ENCODE measurements at places on chromosomes 2 and 18.
A peak's percentile ranks its signal among the peaks of the same experiment; 100 is the strongest.

DNA sequence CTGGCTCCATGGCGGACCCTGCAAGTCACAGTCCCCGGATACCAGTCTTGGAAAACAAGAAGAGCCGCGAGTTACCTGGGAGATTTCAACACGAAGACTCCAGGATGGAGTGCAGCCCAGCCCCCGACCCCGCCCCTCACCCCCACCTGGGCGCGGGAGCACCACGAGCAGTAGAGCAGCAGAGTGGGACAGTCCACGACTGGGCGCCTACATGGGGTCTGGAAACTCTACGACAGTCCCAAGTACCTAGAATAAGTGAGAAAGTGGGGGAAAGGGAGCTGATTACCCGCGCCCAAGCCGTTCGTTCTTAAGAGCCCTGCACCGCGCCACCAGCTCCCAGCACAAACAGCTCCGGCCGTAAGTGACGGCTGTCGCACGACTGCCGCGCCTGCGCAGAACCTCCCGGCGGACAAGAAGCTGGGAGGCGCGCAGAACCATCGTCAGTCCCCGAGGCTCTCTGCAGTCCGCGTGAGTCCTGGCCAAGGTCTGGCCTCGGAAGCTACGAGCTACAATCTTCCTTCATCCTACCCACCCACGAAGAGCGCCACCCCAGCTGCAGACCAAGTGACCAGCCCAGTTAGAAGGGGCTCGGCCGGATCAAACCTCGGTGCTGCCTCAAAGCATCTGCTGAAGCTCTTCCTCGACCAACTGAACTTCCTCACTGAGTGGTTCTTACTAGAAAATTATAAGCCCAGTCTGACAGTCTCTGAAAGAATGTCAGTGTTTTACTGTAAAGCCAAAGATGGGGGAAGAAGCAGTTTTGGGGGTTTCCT, at the start of gene DPY30:
TSS of gene DPY30 (minus strand) at position 359 of the 773 bp plus-strand sequence. CDS start at position 10, 349 bp downstream.
- peak; percentile 89 for DNase-seq

DNA sequence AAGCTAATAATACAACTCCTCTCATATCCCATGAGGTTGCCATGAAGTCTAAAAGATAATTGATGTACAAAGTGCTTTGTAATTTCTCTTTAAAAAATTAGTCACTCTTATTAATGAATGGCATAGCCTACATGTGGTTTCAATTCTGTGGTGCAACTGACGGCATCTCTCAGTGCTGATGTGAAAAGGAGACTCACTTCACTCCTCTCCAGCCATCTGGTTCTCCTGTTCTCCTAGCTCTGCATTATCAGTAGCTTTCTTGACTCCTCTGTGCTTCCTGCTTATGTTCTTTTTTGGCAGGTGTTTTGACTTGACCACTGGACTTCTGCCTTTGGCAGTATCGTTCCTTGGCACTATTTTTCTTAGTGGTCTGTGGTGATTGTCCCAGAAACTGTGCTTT, 134.9 kb upstream of the ZFP36L2 start:
- no peak for DNase-seq

GRCh38 chr2:40450796-40451430, 977 bp downstream of the SLC8A1 start:
- DNase-seq = no peak

GRCh38 chr2:169038338-169038757, 7.2 kb upstream of the ABCB11 start:
- peak; percentile 65 for DNase-seq

DNA sequence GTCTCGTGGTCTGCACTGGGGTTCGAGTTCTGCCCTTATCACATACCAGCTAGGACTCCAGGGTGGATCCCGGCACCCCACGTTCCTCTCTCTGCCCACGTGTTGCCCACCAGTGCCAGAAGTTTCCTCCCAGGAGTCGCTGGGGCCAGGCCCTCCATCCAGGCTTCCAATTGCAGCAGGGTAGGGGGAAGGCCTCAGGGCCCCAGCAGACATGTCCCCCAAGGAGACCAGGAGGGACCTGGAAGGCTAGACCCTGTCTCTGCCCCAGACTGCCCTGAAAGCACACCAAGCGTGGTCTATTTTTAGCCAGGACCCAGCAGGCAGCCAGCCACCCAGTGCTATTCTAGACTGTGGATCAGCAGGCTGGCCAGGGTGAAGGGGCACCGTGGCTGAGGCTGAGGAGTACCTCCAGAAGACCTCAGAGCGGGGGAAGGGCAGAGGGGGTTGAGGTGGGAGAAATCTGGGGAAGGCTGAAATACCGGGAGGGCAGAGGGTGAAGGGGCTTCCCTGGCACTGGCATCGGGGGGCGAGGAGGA, 18.8 kb upstream of the TNS1 start:
- DNase-seq = no peak

DNA sequence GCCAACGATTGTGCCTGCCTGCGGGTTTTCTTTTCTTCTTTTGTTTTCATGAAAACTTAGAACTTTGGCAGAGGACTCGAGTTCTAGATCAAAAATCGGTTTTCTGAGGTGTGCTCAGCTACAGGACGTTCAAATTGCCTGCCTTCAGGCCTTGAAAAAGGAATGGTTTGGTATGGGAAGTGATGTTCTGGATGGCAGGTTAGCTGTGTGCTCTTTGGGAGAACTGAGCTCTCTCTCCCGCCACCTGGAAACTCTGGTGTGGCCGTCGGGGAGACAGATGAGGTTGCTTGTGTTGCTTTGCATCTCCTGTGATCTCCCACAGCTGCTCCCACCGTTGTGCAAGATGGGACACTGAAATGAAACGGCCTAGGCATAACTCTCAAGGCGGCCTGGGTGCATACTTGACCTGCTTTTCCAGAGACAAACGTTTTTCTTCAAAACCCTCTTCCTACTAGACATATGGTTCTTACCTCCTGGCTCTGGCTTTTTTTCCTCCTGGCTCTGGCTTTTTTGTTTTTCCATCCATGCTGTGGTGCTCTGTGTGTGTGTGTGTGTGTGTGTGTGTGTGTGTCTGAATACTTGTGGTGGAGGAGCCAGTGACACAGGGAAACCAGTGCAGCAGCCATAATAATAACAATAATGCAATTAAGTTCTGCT, 2.0 kb downstream of the FMNL2 start:
- DNase-seq = no peak

DNA sequence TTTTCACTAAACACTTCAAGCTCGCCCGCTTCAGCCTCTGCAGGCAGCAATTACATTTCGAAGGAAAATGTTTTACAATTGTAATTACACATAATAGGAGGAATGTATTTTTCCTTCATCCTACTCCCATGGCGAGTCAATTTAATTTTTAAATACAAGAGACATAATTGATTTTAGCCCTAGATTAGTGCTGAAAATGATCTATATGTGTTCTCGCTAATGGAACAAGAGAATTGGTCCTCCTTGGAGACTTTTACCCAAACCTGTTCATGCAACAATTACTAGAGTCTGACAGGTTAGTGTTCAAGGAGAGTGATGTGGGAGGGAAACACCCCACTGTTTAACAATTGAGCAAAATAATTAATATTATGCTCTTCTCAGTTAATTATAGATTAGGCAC, 509.4 kb upstream of the SETBP1 start:
- no peak for DNase-seq

GRCh38 chr2:222424729-222425671, 657 bp downstream of the SGPP2 start:
- DNase-seq = no peak

DNA sequence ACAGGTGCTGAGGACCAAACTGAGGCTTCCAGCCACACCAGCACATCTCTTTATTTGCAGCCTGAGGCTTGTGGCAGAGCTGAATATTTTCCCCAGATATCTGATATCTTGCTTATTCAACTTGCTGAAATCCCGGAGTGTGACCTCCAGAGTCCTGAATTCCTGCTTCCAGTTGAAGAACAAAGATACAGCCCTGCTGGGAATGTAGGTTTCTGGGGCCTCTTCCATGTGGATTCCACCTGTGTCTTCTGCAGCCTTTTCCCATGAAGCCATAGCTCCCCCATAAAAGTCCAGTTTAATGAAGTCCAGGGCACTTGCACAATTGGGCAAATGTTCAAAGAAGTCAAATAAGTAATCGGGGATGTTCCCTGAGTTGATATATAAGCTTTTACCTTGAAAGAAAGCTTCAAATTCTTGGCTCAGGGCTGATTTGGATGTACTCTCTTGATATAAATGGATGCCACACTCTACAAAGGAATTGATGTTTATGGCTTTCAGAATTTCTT, 14.9 kb downstream of the NLRC4 start:
- no peak for DNase-seq

- DNase-seq = no peak
Measured at GRCh38 chr2:3867469-3867868, 164.1 kb downstream of the DCDC2C start.
